ENCODE measurements at places on chromosomes 12 and 14.

DNA sequence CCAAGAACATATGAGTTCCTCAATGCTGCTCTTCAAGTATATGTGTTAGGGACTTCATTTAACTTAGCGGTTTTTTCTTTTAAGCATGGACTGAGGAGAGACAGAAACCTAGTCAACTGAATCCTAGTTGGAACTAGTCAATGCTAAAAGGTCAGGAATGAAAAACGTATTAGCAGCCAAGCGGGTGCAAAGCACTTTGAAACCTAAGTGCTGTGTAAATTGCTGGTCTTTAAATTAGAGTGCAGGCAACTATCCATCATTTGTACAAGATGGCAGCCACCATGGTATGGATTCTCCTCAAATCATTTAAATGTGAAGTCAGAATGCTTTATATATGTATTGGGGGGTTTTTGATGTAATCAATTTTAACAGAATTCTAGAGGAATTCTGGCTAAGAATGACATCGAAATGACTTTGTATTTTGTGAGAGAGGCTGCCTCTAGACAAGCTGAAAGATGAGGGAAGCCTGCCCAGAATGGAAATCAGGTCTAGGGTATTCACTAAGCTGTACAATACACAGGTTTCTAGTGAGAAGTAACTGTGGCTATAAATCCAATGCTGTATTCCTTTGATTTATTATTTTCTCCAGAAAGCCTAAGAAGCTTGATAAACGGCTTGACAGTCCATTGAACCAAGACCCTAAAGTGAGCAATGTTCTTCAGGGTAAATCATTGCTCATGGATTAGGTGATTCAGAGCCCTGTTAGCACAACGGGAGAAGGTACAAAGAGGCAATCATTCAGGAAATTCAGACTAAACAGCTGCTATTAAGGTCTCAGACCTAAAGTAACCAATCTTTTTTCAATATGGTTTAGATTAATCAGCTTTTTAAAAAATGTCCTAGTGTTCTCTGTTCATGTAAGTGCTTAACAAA, 198.8 kb downstream of the ANO2 start:
- no peaks in the 10 kb centered on the region for H3K36me3 ChIP-seq
- H3K4me1 ChIP-seq: no peaks in the 10 kb centered on the region
- no peaks in the 10 kb centered on the region for H3K27me3 ChIP-seq
- no peak overlapping the region for H3K4me3 ChIP-seq
- no peak overlapping the region for H3K27ac ChIP-seq

GRCh38 chr12:81866081-81866480, 106.9 kb upstream of the PPFIA2 start:
- no peak overlapping the region for H3K4me3 ChIP-seq
- no peaks in the 10 kb centered on the region for H3K4me1 ChIP-seq
- H3K27ac ChIP-seq: no peak overlapping the region

GRCh38 chr14:101221549-101222160, 318.1 kb upstream of the RTL1 start:
- H3K27ac ChIP-seq: no peak overlapping the region
- H3K4me3 ChIP-seq: no peak overlapping the region
- no peaks in the 10 kb centered on the region for H3K27me3 ChIP-seq
- no peak for DNase-seq
- H3K36me3 ChIP-seq: no peaks in the 10 kb centered on the region

DNA sequence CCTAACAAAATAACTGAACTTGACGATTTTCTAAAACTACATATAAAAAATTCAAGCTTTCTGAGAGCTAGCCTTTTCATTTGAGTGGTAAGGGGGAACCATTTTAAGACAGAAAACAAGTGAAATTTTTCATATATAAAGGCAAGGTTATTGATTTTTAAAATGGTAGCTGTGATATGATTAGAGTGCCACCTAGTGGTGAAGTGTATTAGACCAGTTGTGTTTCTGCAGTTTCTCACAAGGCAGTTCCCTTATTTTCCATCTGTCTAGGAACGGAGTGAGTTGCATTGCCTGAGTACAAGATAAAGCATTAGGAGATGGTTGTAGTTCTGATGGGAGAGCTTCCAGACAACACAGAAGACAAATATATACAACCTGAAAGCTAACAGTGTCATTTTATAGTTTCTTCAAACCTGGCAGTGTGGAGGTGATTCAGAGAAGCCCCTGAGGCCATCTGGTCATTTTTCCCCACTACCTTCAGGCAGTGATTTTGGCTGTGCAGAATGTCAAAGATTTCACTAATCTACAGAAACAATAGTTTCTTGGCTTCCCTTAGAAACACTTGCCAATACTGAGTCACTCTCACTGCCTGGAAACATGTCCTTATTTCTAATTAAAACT, 180.8 kb downstream of the C12orf50 start:
- no peak overlapping the region for H3K27ac ChIP-seq
- DNase-seq: no peak
- no peak overlapping the region for H3K4me3 ChIP-seq
- no peaks in the 10 kb centered on the region for H3K4me1 ChIP-seq

DNA sequence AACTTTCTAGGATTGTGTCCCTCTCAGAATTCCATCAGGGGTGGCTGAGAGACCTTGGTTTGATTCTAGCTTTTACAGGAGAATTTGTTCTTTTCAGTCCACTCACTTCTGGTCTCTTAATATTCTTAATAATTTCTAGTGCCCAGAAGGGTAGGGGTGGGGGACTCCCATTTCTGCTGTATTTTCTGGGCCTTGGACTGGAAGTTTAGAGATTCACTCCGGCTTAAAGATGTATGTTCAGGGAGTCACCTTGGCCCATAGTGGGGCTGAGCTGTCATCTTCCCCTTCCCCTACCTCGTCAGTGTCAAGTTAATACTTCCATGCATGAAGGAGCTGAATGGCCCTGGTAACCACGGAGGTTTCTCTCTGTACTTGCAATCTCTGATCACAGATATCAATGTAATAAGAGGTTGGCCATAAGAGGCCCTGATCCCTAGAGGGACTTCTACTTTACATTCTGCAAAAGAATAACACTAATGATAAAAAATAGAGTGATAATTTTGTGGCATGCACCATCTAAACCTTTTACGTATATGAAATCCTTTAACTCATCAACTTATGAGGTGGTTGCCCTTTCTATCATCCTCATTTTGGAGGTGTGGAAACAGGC, 6.7 kb downstream of the KRT81 start:
- H3K27ac ChIP-seq: no peak overlapping the region
- no peaks in the 10 kb centered on the region for H3K27me3 ChIP-seq
- H3K4me1 ChIP-seq: peaks cover 1% of the 10 kb centered on the region
- H3K4me3 ChIP-seq: no peak overlapping the region

DNA sequence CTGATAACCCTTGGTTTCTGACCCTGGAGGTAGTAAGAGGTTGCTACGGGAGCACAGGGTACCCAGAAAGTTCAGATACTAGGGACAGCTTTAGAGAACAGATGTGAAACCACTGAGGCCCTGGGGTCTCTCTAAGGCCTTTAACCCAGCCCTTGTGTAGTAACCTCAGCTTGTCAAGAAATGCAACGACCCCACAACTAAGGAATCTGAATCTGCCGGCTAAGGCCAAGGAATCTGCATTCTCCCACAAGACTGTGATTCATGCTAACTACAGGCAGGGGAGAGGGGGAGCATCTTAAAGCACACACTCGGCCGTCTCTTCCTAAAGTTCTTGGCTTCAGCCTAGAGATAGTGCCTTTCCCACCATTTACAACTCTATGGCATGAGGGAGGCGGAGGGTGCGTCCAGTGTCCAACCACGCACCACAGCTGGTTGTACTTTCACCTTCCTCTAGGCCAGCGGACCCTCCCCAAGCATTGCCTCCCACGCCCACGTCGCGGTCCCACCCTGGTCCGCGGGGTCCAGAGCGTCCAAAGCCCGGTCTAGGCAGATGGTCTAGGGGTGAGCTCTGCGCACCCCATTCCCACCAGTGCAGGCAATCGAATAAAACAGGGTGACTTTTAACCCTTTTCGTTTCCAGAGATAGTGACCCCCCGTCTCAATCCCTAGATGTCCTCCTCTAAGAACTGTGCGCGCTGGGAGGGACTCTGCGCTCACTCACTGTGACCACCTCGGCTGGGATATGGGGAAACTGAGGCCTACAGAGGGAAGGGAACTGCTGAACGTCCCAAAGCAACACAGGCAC, 735 bp upstream of the VASH1 start:
- H3K36me3 ChIP-seq: no peaks in the 10 kb centered on the region
- no peaks in the 10 kb centered on the region for H3K4me1 ChIP-seq
- no peak for DNase-seq
- peaks cover 36% of the 10 kb centered on the region for H3K27me3 ChIP-seq
- peak overlapping the region; percentile 74 for H3K4me3 ChIP-seq

DNA sequence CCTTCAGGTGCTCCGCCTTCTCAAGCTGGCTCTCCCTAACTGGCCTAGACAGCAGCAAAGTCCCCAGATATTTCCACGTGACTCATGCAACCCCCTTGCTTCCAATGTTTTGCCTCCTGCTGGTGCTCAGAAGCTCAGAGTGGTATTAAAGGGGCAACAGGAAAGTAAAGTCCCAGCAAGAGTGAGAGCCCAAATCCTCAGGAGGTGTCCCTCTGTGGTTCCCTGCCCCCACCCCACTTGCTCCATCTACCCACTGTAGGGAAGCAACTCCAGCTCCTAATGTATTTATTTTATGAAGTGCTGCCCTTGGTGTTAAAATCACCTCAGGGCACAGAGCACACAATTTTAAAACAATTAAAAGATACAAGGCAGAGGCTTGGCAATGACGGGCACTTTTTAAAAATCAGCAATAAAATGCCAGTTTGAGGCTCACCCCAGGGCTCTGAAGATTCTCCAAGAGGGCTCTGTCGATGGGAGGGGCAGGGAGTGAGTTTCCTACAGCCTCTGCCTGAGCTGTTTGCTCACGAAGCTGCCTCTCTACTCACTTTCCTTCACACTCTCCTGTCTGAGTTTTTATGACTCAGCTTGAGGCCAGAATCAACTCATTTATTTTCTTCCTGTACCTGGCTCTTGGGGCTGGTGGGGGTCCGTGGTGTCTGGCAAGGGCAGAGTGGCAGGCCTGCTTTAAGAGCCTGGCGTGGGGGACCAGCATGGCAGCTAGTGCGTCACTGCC, 81.9 kb upstream of the MAX start:
- no peak for DNase-seq
- H3K27ac ChIP-seq: no peak overlapping the region
- H3K4me3 ChIP-seq: no peak overlapping the region

DNA sequence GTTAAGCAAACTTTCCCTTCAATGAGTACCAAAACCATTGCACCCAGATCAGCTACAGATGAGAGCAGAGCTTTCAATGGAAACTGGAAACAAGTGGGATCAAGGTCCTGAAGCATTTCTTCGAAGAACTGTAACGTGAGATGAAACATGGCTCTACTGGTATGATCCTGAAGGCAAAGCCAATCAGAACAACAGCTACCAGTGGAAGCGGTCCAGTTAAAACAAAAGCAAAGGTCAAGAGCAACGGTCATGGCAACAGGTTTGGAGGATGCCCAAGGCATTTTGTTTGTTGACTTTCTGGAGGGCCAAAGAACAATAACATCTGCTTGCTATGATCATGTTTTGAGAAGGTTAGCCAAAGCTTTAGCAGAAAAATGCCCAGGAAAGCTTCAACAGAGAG, 137.9 kb upstream of the CPSF6 start:
- no peak for DNase-seq
- peaks cover 2% of the 10 kb centered on the region for H3K4me1 ChIP-seq

- no peak overlapping the region for H3K4me3 ChIP-seq
- H3K27ac ChIP-seq: no peak overlapping the region
- DNase-seq: no peak
- no peaks in the 10 kb centered on the region for H3K4me1 ChIP-seq
- H3K27me3 ChIP-seq: no peaks in the 10 kb centered on the region
- no peaks in the 10 kb centered on the region for H3K36me3 ChIP-seq
These were observed 56.0 kb downstream of the MDGA2 start for GRCh38 chr14:47619392-47619791.

DNA sequence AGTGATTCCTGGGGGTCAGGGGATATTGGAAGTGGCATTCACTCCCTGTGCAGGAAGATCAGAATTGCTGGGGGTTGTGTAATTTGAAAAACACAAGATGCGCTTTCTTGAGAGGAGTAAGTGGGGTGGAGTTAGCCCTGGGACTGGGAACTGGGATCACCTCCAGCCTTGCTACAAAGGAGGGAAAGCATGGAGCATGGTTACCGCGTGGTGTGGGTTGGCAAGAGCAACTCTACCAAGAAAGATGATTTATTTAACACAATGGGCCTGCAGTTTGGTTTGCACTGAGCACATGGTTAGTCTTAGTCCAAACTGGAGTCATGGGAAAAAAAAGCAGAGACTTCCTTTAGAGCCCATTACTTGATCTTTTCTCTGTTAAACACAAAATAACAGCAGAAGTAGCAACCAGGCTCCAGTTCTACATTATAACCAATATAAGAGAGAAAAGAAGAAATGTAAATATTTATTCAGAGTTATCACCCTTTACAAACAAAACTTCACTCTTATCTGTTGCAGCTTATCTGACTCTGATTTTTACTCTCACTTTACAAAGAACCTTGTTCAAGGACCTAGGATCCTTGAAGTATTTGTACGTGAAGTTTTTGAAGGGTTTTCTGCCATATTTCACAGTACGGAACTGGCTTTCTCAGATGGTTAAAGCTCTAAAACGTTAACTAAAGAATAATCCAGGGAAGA, 2.1 kb upstream of the NIN start:
- no peak overlapping the region for H3K27ac ChIP-seq
- no peak overlapping the region for H3K4me3 ChIP-seq
- no peaks in the 10 kb centered on the region for H3K36me3 ChIP-seq
- peaks cover 2% of the 10 kb centered on the region for H3K4me1 ChIP-seq

GRCh38 chr12:3271639-3272038, 194.5 kb downstream of the TSPAN9 start:
- H3K36me3 ChIP-seq: no peaks in the 10 kb centered on the region
- no peak overlapping the region for H3K4me3 ChIP-seq
- peaks cover 4% of the 10 kb centered on the region for H3K4me1 ChIP-seq
- no peak overlapping the region for H3K27ac ChIP-seq

DNA sequence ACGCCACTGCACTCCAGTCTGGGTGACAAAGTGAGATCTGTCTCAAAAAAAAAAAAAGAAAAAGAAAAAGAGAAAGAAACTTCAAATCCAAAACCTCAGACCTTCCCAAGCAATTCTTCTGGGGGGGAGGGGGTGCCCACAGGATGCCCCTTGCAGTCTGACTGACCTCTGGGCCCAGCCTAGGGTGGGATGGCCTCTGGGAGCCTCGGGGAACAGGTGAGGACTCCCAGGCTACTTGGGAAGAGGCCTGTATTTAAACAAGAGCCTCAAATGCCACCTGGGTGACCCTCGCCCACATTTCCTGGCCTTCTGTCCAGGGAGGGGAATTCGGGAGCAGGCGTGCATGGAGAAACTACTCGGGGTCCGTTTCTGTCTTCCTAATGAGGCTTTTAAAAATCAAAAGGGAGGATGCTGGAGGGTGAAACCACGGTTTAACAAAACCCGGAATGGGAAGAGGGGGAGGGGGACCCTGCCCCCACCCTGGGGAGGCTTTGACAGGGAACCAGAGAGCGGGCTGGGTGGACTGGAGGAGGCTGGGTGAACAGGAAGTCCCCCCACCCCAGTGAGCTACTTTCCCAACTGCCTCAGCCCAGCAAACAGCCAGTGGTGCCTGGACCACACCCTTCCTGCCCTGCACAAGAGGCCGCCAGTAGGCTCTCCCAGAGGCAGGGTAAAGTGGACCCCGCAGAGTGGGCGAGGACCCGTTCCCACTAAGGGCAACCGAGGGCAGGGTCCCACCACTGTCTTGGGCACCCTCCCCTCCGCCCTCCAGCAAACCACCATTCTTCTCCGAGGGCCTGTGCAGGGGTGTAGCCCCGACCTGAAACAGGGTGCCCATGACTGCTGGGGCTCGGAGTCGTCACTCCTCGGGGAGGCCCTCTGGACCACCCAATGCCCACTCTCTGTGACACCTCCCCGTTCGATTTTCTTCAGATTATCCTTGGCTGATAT, 1.5 kb upstream of the FBRSL1 start:
- H3K4me1 ChIP-seq: peaks cover 2% of the 10 kb centered on the region
- no peak overlapping the region for H3K27ac ChIP-seq
- H3K27me3 ChIP-seq: peaks cover 17% of the 10 kb centered on the region
- H3K36me3 ChIP-seq: no peaks in the 10 kb centered on the region
- DNase-seq: no peak

Data from iPS DF 6.9 (cell line).